ENCODE measurements at places on chromosomes 7 and 10.

DNA sequence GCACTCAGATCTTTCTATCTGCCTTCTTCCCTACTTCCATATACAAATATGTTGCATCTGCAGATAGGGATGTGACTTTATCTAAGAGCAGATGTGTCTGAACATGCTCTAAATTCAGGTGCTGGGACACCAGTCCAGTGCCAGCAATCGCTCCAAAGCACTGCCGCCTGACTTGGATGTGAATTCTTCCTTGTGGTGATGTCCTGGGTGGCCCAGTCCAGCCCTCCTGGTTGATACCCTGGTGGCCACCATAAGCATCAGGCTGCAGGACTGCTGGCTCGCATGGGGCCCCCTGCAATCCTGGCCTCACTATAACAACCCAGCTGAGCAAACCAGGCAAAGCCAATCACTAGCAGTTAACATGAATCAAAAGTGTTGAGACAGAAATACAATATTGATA is 149.2 kb upstream of the PDE1C start:
- no peak for DNase-seq

DNA sequence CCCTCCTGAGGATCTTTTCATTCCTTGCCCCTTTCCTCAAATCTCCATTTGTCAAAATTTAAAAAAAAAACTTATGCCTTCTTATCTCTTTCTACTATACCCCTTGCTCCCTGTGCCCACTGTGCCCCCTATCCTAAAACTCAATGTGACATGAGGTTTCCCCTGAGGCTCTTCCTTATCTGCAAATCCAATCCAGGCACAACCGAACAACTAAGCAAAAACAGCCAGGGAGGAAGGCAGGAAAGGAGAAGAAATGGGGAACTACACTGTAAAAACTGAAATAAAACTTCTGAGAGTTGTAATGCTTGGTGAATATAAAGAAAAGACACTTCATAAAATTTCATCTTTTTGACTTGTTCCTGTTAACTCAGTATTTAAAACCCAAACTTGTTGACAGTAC is 54.2 kb downstream of the CRPPA start:
- DNase-seq: no peak

GRCh38 chr10:92886334-92886961 is 38.1 kb downstream of the EXOC6 start:
- no peak for DNase-seq

- no peak for DNase-seq
Measured at GRCh38 chr10:29878492-29878891, 180.9 kb downstream of the JCAD start.

DNA sequence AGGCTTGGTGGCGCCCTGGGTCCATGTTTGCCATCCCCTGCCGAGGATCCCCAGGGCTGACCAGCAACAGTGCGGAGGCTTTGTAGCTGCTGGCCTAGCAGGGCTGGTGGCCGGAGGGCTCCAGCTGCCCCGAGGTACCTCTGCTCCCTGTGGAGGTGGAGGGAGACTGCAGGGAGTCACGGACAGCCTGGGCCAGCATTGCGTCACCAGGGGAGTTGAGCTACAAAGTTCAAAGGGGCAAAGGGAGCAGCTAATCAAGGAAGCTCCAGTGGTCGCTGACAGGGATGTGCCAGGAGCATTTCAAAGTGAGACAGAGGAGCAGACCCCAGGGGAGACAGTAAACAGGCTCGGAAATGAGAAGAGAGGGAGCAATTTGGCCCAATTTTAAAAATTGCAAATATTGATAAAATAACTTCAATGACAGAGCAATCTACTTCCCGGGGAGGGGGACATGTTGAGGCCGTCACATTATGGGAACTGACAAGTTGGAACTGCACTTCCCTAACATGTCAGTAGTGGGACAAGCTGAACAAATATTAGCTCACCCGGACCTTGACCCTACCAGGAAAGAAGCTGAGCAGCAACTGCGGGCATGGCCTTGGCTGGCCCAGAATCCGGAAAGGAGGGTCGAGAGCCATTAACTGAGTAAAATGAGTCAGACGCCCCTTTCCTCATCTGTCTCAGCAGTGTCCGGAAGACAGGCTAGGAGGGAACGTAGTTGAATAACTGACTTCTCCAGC is 39.4 kb downstream of the BTBD16 start:
- DNase-seq: no peak

- no peak for DNase-seq
Measured at GRCh38 chr7:150363872-150364271, 4.8 kb upstream of the REPIN1 start.

DNA sequence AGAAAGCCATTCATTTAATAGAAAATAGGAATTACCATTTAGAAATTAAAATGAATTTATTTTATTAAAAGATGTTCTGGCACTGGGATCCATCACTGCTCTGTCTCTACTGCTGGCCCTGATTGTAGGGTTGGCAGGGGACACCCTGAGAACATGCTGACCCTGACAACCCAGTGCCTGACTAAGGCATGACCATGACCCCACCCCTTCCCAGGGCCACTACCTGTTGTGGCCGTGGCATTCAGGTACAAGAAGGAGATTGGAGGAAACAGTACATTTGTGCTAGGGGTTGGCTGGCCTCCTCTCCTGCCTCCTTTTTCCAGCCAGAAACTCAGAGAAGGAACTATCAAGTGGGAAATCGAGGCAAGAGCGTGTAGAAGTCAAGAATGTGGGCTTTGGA is 197.0 kb upstream of the ZMIZ1 start:
- no peak for DNase-seq

- no peak for DNase-seq
Measured at GRCh38 chr7:123305840-123306375, 106.1 kb upstream of the SLC13A1 start.

DNA sequence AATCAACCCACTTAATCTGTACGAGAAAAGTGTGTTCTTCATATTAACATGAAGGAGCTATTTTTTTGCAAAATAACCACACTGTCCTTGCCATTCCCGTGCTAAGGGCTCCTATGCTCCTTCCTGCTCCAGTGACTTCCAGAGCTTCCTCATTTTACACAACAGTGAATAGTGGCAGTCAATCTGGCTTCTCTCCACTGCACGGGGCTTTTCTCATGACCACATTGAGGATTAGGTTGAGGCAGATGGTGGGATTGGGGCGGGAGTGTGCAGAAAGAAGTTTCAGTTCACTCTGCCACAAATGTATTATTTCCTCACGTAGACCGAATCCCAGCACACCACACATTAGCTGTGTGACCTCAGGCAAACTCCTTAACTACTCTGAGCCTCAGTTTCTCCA is 235.1 kb downstream of the ARHGAP12 start:
- no peak for DNase-seq

- no peak for DNase-seq
Measured at GRCh38 chr10:6525599-6526165, 54.4 kb downstream of the PRKCQ start.

GRCh38 chr10:132346806-132347205 is 14.8 kb downstream of the LRRC27 start:
- no peak for DNase-seq

DNA sequence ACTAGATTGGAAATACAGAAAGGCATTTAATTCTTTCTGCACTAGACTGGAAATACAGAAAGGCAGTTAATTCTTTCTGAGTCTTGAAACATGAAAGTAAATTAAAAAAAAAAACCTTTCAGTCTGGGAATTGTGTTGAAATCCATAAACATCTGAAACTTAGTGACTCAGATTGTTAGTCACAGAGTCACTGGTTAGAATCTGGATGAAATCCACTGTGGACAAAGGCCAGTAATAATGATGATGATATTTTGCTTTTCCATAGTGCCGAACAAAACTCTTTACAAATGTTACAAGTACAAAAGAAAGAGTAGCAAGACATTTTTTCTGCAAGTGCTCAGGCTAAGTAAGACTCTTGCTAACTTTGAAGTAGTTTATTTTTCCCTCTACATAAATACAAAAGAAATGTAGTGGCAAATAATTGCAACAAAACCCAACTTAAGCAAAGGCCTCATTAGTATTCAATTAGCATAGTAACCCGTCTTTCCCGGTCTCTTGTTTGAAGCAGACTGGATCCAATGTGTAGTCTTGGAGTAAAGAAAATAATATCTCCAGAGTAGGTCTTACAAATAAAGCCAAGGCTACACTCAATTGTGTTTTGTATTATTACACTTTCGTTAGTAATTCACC is 5.8 kb upstream of the PRTFDC1 start:
- DNase-seq: no peak
